ENCODE measurements at places on chromosomes 2 and 18. TPM values are rescaled to one million over a fixed set of nuclear protein-coding genes. Genes with fewer than 3 reads are reported as not detected.

- no peak for DNase-seq
Observed at GRCh38 chr2:31505111-31505510, 75.6 kb downstream of the SRD5A2 start.

- DNase-seq, result no peak
Observed at GRCh38 chr2:176744146-176744545, 468.4 kb upstream of the HNRNPA3 start.

GRCh38 chr2:198106621-198107385 is 302.4 kb downstream of the PLCL1 start:
- no peak for DNase-seq

DNA sequence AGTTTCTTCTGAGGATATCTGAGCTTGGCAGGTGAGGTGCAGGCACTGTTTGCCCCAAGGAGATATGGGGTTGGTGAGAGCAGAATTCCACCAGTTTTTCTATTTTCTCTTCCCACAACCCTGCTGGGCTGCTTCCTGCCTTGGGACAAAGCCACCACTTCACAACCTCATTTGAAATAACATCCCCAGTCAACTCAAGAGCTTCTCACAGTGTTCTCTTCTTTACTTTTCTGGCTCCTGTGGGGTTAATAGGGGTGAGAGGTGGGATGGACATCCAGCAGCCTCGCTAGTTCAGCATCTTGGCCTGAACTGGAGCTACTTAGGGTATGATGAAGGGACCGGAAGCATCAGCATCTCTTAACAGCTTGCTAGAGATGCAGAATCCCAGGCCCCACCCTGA is 106.3 kb downstream of the SLC4A3 start:
- no peak for DNase-seq

DNA sequence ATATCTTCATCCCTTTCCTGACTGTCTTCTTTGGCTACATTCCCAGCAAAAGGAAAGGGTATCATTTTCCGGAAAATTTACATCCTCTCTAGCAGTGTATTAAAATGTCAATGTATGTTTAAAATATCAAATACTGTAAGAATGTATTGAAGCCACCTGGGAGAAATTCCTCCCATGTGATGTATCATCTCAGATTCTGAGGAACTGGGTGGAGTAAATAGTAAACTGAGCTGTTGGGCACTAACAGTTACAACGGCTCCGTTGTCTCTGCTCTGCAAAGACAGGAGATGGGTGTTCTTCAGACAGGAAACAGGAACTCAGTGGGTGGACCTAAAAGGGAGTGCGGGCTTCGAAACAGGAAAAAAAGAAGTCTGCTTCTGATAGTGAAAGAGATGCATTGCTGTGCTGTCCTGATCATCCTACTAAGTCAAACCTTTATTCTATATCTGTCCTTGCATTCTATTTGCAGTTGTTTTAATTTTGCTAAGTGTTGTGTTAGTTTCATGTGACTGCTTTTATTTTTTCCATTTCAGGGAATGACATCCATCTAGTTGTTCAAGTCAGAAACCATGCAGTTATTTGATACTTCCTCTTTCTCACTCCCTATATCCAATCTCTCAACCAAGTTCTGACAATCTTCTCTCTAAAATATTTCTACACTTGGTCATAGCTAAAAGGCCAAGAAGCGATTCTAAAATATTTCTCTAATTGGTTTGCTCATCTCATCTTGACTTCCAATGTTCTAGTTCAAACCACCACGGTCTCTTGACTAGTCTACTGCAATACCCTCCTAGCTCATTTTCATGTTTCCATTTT is 19.4 kb downstream of the DOK1 start:
- no peak for DNase-seq

- no peak for DNase-seq
Observed at GRCh38 chr18:63137999-63138435, 181.6 kb downstream of the BCL2 start.

The MOCOS gene
- 2.6 TPM for total RNA-seq

The ADAM23 gene
- total RNA-seq, result 34.0 TPM

The NT5C1B gene
- total RNA-seq, result not detected

The OR6B2 gene
- not detected for total RNA-seq
